ENCODE measurements at places on chromosomes 7 and 10.

GRCh38 chr7:112635742-112636141, 154.5 kb downstream of the TMEM168 start:
- no peak for DNase-seq

DNA sequence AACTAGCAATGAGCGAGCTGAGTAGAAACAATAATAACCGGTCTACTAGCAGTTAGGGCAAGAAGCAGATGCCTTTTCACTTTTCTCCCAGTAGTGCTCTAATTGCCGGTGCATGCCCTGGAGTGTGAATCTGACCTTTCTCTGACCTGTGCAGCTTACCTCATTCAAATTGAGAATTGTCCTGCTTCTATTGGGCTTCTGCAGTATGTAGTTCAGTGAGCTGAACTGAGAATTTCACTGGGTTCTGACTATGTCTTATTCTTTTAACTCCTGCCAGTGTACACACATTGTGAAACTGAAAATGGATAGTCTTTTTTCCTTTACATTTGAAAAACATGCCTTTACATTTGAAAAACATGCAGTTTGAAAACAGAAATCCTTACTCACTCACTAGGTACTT, 157.9 kb upstream of the GRM3 start:
- DNase-seq: no peak

DNA sequence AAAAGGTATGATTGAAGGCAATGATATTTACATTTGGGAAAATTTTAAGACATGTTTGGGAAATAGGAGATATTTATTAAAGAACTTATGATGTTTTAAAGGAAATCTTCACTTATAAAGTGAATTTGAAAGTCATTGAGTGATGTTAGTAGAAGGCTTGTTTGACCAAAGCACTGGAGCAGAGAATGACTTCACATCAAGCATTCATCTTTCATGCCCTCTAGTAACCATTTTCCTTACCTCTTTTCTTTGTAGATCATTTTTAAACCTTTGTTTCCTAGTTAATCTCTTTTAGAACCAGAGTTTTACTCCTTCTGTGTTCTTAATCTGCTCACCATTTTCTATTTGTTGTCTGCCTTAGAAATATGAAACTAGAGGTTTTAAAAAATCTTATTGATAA, 111.3 kb upstream of the FOXP2 start:
- no peak for DNase-seq

GRCh38 chr10:4028027-4028471, 243.0 kb upstream of the KLF6 start:
- no peak for DNase-seq

- no peak for DNase-seq
Measured at GRCh38 chr10:24496906-24497305, 226.8 kb downstream of the ARHGAP21 start.

DNA sequence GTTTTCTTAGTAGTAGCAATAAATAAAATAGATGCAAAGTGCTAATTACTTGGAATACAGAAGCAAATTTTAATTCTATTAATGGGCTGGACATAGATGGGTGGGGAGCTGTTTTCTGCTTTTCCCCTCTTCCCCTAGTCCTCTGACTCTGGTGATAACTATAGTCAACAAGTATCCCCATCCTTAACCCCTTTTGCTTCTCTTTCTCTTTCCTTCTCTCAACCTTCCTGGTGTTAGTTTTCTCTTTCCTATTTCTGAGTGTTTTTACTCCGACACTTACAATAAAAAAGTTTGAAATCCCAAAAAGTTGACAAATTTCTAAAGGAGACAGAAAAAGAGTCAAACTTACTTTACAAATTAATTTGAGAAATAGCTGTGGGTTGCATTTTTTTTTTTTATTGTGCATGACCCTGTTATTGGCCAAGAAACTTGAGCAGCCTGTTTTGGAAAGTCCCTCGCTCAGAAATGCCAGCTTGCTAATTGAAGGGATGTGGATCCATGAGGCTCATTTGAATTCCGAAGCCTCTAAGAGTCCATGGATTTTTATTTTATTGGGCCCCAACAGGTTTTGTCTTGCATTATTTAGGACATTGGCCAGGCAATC, 2.4 kb downstream of the FAS start:
- DNase-seq: no peak

GRCh38 chr7:94375691-94376090, 19.0 kb upstream of the COL1A2 start:
- DNase-seq: no peak

- no peak for DNase-seq
Measured at GRCh38 chr10:49541762-49542161, 2.8 kb upstream of the ERCC6 start.

DNA sequence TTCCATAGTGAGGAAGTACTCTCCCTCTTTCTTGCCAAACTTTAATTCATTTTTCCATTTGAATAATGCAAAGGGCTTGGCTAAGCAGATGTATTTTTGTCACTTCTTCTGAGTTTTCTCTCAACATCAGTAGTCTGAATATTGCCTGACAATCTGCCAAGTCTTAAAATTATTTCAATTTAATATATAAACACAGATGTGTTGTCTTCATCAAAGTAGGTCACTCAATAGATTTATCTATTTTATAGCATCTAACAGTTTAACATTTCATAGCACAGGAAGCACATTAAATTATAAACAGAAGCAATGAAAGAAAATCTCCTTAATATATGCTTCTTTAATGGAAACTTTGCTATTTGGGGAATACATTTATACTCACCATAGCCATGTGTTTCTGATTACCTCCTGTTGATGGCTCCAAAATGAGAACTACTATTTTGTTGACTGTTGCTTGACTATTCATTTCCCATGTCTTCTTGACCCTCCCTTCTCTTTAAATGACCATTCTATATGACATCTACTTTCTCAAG, 4.5 kb downstream of the CPED1 start:
- no peak for DNase-seq

GRCh38 chr7:46454816-46455215, 533.7 kb upstream of the IGFBP3 start:
- DNase-seq: no peak

GRCh38 chr7:93817526-93817925, 73.0 kb downstream of the TFPI2 start:
- no peak for DNase-seq

- DNase-seq: no peak
Measured at GRCh38 chr10:130713135-130713534, 576.9 kb downstream of the GLRX3 start.

GRCh38 chr7:103031781-103032180, 42.8 kb downstream of the FBXL13 start:
- no peak for DNase-seq

GRCh38 chr7:138603549-138604318, 97.4 kb downstream of the SVOPL start:
- no peak for DNase-seq

- DNase-seq: no peak
Measured at GRCh38 chr10:79132681-79133381, 64.1 kb downstream of the ZMIZ1 start.

DNA sequence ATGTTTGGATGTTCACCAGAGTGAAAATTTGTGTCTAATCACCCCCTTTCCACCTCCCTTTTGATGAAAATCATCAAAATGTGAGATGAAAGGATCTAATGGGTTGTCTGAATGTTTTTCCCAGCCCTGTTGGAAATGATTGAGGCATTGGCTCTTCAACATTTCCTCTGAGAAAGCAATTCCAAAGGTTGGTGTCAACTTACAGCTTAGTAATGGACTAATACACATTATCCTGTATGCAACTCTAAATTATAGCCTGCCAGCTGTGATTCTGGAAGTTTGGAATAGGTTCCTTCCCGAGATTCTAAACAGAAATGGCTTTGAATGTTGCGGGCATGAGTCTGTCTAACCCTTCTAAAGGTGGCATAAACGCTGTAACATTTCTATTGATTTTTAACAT, 152.9 kb downstream of the DYNC1I1 start:
- DNase-seq: no peak

DNA sequence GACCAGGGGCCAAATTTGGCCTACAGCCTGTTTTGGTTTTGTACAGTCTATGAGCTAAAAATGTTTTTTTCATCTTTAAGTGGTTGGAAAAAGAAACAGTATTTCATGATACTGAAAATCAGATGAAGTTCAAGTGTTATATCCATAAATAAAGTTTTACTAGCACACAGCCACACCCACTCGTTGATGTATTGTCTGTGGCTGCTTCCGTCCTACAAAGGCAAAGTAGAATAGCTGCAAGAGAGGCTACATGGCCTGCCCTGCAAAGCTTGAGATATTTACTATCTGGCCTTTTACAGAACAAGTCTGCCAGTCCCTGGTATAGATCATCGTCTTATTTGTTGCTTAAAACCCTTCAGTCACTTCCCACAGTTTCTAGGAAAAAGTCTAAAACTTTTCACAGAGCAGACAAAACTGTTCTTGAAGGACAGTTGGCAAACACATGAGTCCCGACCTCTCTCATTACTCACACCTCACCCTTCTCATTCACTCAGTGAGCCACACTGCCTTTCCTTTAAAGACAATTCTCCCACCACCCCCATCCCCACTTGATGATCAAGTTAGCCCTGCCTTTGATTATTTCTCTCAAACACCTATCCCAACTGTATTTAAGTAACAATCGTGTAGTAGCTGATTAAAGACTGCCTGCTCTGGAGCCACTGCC, 9.9 kb downstream of the RHEB start:
- DNase-seq: no peak

DNA sequence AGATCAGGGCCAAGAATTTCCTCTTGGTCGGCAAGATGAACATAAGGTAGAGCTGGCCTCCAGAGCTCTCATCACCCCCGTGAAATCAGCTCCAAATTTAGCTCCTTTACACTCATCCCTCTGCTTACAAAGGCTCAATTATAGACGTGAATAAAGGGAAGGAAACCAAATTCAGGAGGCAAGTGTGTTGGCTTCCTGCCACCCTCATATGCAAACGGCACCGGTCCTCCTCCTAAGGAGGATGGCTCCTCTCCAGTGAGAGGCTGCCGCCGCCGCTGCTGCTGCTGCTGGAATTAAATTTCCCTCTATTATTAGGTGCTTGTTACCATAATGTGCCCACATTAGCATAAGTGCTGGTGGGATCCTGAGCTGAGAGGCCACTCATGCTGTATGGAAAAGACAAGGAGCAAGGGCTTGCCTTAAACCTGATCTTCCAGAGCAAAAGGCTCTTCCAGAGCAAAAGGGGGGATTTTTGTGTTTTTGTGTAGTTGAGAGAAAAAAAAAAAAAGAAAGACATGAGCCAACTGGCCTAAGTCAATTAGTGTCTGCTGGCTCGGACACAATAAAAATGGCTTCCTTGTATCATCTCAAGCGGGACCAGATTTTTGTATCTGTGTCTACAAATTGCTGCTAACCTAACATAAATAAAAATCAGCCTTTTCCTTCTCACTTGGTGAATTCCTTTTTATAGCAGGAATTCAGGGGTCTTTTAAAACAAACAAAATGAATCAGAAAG, 68.4 kb downstream of the CDHR3 start:
- DNase-seq: no peak

DNA sequence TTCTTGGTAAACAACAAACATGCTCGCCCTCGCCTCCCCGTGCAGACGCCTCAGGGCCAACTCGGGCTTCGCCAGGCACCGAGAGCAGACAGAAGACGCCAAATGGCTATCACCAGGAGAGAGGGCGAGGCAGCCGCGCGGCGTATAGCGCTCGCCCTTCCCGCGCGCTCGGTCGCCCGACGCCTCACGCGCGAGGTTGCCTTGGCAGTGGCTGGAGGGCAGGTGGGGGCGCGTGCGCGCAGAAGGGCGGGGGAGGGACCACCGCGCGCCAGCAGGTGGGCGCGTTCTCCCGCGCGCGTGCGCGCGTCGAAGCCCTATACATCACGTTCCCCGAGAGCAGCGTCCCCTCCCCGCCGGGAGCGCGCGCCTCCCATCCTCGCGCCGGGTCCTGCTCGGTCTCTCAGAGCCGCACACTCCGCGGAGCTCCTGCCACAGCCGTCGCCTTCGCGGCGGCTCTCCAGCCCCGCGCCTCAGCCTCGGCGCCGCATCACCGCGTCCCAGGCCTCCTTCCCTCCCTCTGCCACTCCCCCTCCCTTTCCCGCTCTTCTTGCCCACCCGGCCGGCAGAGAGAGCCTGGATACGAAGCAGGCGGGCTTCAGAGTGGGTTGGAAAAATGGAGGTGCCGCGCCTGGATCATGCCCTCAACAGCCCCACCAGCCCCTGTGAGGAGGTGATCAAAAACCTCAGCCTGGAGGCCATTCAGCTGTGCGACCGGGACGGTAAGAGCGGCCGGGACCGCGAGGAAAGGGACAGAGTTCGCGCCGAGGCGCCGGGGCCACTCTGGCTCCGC, at the start of gene PHYHIPL:
TSS of gene PHYHIPL (plus strand) at position 403 of the 790 bp plus-strand sequence. CDS start at position 614, 211 bp downstream.
- DNase-seq: no peak
